H9 (cell line): ENCODE measurements at places on chromosomes 3 and 15. TPM values are rescaled to one million over a fixed set of nuclear protein-coding genes. Genes with fewer than 3 reads are reported as not detected.

CTXN2 gene
- 0.11 TPM in 2 replicates for total RNA-seq

GRCh38 chr3:113243846-113244245, 32.5 kb downstream of the BOC start:
- peaks cover 13% of the 10 kb centered on the region; the same call in 1 of the 2 replicates for H3K4me1 ChIP-seq
- no peaks in the 10 kb centered on the region for H3K27me3 ChIP-seq
- peak; percentile 20 for DNase-seq
- H3K4me3 ChIP-seq, result no peak overlapping the region
- no peak overlapping the region for H3K27ac ChIP-seq

DNA sequence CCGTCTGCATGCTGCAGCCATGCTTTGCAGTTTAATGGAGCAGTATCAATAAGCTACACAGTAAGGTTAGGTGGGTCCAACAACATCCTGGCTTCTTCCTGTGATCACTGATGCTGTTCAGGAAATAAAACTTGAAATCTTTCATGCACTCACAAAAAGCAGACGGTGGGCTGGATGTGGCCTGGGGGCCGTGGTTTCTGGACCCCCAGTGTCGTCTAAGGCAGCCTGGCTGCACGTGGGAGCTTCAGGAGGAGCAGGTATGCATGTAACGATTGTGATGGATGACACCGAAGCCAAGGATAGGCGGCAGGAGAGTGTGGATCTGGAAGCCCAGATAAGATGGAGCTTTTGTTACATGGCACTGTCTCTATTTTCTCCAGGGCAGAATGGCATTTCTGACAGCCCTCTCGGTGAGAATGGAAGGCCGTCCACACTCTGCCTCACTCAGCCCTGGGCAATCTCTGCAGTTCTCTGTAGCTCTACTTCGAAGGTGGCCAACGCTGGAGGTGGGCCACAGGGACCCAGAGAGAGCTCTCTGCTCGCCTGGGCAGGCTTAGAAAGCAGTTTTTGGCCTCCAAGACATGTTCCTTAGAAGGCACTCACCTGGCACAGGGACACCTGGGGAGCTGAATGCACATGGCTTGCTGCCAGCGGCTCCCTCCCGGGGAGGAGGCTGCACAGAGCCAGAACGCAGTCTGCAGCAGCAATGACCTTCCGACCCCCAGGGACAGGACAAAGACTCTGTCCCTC, 46.4 kb upstream of the IQSEC1 start:
- no peak overlapping the region for H3K4me3 ChIP-seq
- no peak overlapping the region for H3K27ac ChIP-seq
- no peaks in the 10 kb centered on the region for H3K36me3 ChIP-seq
- H3K4me1 ChIP-seq, result no peaks in the 10 kb centered on the region
- no peak for DNase-seq
- H3K27me3 ChIP-seq, result no peaks in the 10 kb centered on the region

- peaks cover 1% of the 10 kb centered on the region; the same call in 1 of the 3 replicates for H3K36me3 ChIP-seq
- no peak overlapping the region for H3K4me3 ChIP-seq
- H3K27me3 ChIP-seq, result no peaks in the 10 kb centered on the region
- DNase-seq, result peak; percentile 41
- H3K4me1 ChIP-seq, result no peaks in the 10 kb centered on the region
- H3K27ac ChIP-seq, result no peak overlapping the region
These were observed 217.5 kb downstream of the ALCAM start for GRCh38 chr3:105584003-105584790.

DNA sequence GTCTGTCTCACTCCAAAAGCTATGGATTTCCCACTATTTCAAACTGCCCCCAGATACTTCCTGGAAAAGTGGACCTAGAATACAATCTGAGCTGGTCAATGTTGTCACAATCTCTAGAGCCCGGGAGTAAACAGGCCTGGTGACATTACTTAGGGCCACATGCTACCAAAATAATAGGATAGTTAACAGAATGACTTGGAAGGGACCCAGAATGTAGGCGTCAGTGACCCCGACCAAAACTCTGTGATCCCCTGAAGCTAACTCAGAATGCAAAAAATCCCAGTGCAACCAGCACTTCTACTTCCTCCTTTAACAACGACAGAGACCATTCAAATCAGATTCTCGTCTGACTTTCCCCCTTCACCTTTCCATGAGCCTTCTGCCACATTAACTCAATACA, 51.5 kb upstream of the CDV3 start:
- no peaks in the 10 kb centered on the region for H3K4me1 ChIP-seq
- H3K27me3 ChIP-seq, result no peaks in the 10 kb centered on the region
- H3K27ac ChIP-seq, result no peak overlapping the region
- H3K36me3 ChIP-seq, result no peaks in the 10 kb centered on the region

TEX55 gene
- total RNA-seq, result not detected in 2 replicates

- 0 out of 2 replicates have a peak, but pooled peaks cover 2% of the 10 kb centered on the region for H3K4me1 ChIP-seq
- no peaks in the 10 kb centered on the region for H3K36me3 ChIP-seq
- no peak for DNase-seq
- no peak overlapping the region for H3K27ac ChIP-seq
These were observed 5.8 kb downstream of the MYO9A start for GRCh38 chr15:72112116-72112515.

- DNase-seq, result no peak
- H3K4me1 ChIP-seq, result peaks cover 3% of the 10 kb centered on the region
- no peak overlapping the region for H3K27ac ChIP-seq
- H3K36me3 ChIP-seq, result no peaks in the 10 kb centered on the region
- no peak overlapping the region for H3K4me3 ChIP-seq
These were observed 89.7 kb upstream of the SLC4A7 start for GRCh38 chr3:27573780-27574437.

SH2D7 gene
- total RNA-seq, result not detected in 2 replicates

GRCh38 chr3:45904931-45905330, 18.6 kb downstream of the CCR9 start:
- H3K4me3 ChIP-seq, result no peak overlapping the region
- H3K27me3 ChIP-seq, result no peaks in the 10 kb centered on the region
- DNase-seq, result no peak
- no peaks in the 10 kb centered on the region for H3K4me1 ChIP-seq
- no peaks in the 10 kb centered on the region for H3K36me3 ChIP-seq
- no peak overlapping the region for H3K27ac ChIP-seq

- no peaks in the 10 kb centered on the region for H3K27me3 ChIP-seq
- no peaks in the 10 kb centered on the region for H3K36me3 ChIP-seq
- H3K4me3 ChIP-seq, result no peak overlapping the region
- peak; percentile 56 for DNase-seq
- H3K4me1 ChIP-seq, result peaks cover 16% of the 10 kb centered on the region
These were observed 50.0 kb upstream of the TBC1D23 start for GRCh38 chr3:100210772-100211135.

DNA sequence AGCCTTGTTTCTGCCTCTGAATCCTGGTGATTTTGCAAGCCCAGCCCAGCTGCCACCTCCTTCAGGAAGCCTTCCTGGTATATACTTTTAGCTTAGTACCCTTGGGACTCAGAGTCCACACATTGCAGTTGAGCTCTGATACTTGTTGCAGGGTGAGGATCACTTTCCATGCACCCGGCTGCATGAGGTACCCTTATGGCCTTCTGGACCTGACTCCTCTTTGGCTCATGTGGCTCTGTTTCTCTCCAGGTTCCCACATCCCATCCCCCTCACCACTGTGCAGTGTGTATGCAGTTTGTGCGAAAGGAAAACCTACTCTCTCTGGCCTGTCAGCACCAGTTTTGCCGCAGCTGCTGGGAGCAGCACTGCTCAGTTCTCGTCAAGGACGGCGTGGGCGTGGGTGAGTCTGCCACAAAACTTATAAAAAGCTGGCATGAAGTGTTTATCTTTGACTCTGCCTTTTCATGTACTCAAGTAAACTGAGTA, 23.1 kb upstream of the P4HTM start:
- H3K4me1 ChIP-seq, result peaks cover 8% of the 10 kb centered on the region; the same call in 1 of the 2 replicates
- no peak for DNase-seq
- H3K27me3 ChIP-seq, result no peaks in the 10 kb centered on the region; the same call in 1 of the 2 replicates
- H3K36me3 ChIP-seq, result peaks cover 81% of the 10 kb centered on the region
- no peak overlapping the region for H3K27ac ChIP-seq
- H3K4me3 ChIP-seq, result no peak overlapping the region

SPESP1 gene
- total RNA-seq, result not detected in 2 replicates

MAGEL2 gene
- total RNA-seq, result 9.2 and 9.7 TPM in 2 replicates

C3orf18 gene
- 5.5 and 7.1 TPM in 2 replicates for total RNA-seq

DCBLD2 gene
- total RNA-seq, result 47.5 and 48.0 TPM in 2 replicates

CCDC80 gene
- 4.6 and 5.4 TPM in 2 replicates for total RNA-seq

DNA sequence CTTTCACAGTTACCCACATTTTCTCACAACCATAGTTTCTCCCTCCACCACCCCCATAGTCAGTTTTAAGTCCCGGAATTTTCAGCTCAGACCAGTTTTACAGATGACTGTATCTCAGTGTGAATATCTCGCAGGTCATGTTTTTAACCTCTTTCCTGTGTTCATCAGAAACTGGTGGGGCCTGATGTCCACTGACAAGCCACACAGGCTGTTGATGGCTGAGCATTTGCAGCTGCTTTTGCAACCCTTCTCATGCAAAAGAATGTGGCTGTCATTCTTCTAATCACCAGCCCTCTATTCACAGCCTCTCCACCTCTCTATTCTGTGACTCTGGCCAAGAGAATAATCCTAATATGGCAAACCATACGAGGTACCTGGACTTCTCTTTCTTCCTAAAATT, 8.5 kb downstream of the GYG1 start:
- H3K27ac ChIP-seq, result no peak overlapping the region
- H3K4me1 ChIP-seq, result peaks cover 12% of the 10 kb centered on the region; the same call in 1 of the 2 replicates
- H3K4me3 ChIP-seq, result no peak overlapping the region

GOLGA6L10 gene
- 2.0 TPM in 2 replicates for total RNA-seq

DNA sequence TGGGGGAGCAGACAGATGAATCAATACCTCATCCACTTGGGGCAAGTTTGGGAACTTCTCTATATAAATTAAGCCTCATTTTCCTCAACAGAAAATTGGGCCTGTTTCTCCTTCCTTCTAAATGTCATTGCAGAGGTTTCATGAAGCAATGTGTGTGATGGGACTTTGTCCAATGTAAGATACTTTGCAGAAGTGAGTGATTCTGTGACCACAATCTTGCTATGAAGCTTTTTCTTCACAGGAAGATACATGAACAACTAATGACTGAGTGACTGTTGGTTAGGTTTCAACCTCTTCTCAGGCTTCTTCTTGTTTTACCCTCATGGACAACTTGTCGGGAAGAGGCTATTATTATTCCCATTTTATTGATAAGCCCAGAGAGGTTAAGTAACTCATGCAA, 11.0 kb downstream of the TMEM45A start:
- H3K27me3 ChIP-seq, result no peaks in the 10 kb centered on the region
- H3K4me3 ChIP-seq, result no peak overlapping the region
- DNase-seq, result no peak
- peaks cover 6% of the 10 kb centered on the region for H3K36me3 ChIP-seq

- H3K36me3 ChIP-seq, result no peaks in the 10 kb centered on the region
- no peak for DNase-seq
These were observed 12.5 kb upstream of the FBLN2 start for GRCh38 chr3:13536432-13536831.

CCDC54 gene
- not detected in 2 replicates for total RNA-seq

DNA sequence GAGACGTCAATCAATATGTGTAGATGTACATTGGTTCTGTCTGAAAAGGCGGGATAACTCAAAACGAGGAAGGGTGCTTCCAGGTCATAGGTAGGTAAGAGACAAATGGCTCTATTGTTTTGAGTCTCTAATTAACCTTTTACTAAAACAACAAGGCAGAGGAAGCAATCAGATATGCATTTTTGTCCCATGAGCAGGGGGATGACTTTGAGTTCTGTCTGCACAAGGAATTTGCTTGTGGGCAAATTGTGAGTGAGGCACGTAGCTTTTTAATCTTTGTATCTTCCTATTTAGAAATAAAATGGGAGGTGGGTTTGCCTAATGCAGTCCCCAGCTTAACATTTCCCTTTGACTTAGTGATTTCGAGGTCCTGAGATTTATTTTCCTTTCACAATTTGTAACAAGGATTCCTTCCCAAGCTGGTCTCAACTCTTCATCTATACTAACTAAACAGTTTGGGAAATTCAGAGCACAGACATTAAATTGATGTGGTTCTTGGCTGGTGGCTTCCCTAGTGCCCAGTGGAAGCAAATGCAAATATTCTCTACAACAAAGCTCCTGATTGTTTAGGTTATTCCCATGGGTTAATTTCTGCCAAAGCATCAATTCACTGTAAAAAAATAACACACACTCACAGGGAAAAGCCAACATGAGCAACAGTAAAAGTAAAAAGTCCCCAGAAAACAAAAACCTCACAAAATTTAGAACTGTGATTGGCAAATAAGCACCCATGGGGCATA, 738.8 kb upstream of the SGO1 start:
- DNase-seq, result no peak
- H3K4me3 ChIP-seq, result no peak overlapping the region
- H3K36me3 ChIP-seq, result peaks cover 7% of the 10 kb centered on the region

CA12 gene
- 0.42 and 0.68 TPM in 2 replicates for total RNA-seq

GRCh38 chr3:28751864-28752263, 403.2 kb upstream of the AZI2 start:
- no peak for DNase-seq
- peaks cover 18% of the 10 kb centered on the region for H3K36me3 ChIP-seq
- H3K27ac ChIP-seq, result no peak overlapping the region
- H3K4me1 ChIP-seq, result no peaks in the 10 kb centered on the region

GRCh38 chr15:76065245-76065644, 5.5 kb downstream of the TMEM266 start:
- no peaks in the 10 kb centered on the region for H3K27me3 ChIP-seq
- no peak for DNase-seq
- no peak overlapping the region for H3K27ac ChIP-seq
- peak overlapping the region; percentile 53; the same call in 1 of the 3 replicates for H3K4me3 ChIP-seq
- H3K36me3 ChIP-seq, result no peaks in the 10 kb centered on the region

DNA sequence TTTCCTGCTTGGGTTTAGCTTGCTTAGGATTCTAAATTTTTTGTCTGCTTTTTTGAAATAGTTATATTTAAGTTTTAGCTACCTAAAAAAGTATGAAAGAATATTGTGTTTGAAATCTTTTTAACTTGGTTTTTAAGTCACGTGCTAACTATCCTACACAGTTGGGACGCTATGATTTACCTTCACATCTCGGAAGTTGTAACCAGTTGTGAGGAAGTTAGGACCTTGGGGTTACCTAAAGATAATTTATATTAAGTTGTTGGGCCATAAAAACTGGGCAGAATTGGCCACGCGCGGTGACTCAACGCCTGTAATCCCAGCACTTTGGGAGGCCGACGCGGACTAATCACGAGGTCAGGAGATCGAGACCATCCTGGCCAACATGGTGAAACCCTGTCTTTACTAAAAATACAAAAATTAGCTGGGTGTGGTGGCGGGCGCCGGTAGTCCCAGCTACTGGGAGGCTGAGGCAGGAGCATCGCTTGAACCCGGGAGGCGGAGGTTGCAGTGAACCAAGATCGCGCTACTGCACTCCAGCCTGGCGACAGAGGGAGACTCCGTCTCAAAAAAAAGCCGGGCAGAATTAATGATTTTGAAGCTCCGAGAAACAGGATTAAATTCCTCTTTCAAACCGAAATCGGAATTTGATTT, 1.0 kb downstream of the ZFAND6 start:
- H3K4me3 ChIP-seq, result peak overlapping the region; percentile 84
- no peaks in the 10 kb centered on the region for H3K27me3 ChIP-seq
- no peaks in the 10 kb centered on the region for H3K36me3 ChIP-seq
- no peaks in the 10 kb centered on the region; the same call in 1 of the 2 replicates for H3K4me1 ChIP-seq
- DNase-seq, result no peak

GRCh38 chr3:161941891-161942290, 445.3 kb downstream of the OTOL1 start:
- peaks cover 12% of the 10 kb centered on the region for H3K36me3 ChIP-seq
- no peaks in the 10 kb centered on the region for H3K27me3 ChIP-seq
- H3K27ac ChIP-seq, result no peak overlapping the region
- no peak for DNase-seq
- H3K4me1 ChIP-seq, result no peaks in the 10 kb centered on the region
- H3K4me3 ChIP-seq, result no peak overlapping the region

- H3K27ac ChIP-seq, result no peak overlapping the region
- no peaks in the 10 kb centered on the region for H3K36me3 ChIP-seq
- peaks cover 5% of the 10 kb centered on the region for H3K4me1 ChIP-seq
- H3K4me3 ChIP-seq, result no peak overlapping the region
- DNase-seq, result no peak
These were observed 110.8 kb downstream of the TBC1D5 start for GRCh38 chr3:17631609-17632008.

GRCh38 chr3:48891606-48892005, 7.1 kb downstream of the SLC25A20 start:
- no peak overlapping the region for H3K27ac ChIP-seq
- no peak overlapping the region; the same call in 2 of the 3 replicates for H3K4me3 ChIP-seq
- H3K4me1 ChIP-seq, result no peaks in the 10 kb centered on the region

NTRK3 gene
- 2.4 and 2.5 TPM in 2 replicates for total RNA-seq
